ENCODE measurements at places on chromosomes 3 and 15. TPM values are rescaled to one million over a fixed set of nuclear protein-coding genes. Genes with fewer than 3 reads are reported as not detected.

- no peak for DNase-seq
These were observed at the start of gene LMAN1L for GRCh38 chr15:74812533-74812932. TSS of gene LMAN1L (plus strand) at chr15:74812835. CDS start at chr15:74812855, 20 bp downstream.

DNA sequence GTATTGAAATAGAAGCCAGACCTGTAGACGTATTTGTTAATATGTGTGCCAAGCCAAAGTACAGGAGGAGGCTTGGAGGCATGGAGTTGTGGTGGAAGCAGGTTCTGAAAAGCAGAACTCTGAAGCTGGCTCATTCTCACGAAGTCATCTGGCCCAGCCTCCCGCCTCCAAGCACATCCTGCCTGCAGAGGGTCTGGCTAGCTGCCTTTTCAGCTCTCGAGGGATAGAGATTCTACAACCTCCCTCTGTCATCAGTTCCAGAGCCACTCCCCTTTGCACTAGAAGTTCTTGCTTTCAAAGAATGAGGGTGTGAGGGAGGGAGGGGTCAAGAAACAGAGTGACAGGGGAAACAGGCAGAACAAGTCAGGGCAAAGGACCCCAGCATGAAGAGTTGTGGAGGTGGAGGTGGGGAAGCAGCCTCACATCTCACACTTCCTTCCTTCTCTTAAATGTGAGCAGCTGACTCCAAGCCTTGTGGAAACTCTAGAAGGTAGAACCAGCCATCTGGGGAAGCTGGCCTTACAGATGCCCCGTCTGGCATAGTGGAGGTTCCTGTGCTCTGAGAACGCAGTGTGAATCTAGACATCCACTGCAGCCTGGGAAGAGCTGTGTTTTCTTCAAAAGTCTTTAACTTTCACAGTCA is 95.3 kb downstream of the SLC49A4 start:
- no peak for DNase-seq

GRCh38 chr3:142027735-142028134 is 121.6 kb downstream of the TFDP2 start:
- peak; percentile 47 for DNase-seq

- no peak for DNase-seq
These were observed 1.5 kb upstream of the P2RY12 start for GRCh38 chr3:151386056-151386455.

- DNase-seq = no peak
These were observed 72.3 kb downstream of the PIAS1 start for GRCh38 chr15:68126396-68126795.

DNA sequence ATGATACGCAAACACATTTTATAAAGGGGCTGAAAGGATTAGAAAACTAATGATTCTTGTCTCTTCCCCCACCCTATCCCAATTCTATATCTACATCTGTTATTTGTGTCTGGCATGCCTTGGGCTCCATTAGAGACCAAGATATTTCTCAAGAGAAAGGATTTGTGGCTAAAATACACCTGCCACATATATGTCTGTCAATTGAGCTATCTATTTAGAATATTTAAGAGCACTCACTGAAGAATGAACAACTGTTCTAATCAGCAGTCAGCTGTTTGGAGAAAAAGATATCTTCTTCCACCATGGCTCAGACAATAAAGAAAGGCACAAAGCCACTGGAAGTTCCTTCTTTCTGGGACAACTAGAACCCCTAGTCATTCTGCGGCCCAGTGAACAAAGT is 61.7 kb upstream of the LRRN1 start:
- DNase-seq = no peak

GRCh38 chr3:134369861-134370596 is 4.2 kb downstream of the AMOTL2 start:
- no peak for DNase-seq

DNA sequence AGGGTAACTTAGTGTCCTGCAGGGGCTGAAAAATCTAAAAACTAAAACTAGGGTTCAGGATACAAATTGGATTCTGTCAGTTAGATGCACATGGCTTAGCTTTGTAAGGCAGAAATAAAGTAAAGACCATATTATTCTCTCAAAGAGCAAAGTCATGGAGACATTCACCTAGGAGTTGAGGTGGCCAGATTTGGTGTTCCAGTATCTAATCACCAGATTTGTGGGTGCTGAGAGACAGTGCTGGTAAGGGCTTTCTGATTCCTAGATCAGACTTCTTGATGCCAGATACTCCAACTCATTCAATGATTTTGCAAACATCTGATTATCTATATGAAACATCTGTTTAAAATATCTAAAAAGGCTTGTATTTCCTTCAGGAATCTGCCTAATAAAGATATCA is 28.3 kb upstream of the TBC1D5 start:
- no peak for DNase-seq

DNA sequence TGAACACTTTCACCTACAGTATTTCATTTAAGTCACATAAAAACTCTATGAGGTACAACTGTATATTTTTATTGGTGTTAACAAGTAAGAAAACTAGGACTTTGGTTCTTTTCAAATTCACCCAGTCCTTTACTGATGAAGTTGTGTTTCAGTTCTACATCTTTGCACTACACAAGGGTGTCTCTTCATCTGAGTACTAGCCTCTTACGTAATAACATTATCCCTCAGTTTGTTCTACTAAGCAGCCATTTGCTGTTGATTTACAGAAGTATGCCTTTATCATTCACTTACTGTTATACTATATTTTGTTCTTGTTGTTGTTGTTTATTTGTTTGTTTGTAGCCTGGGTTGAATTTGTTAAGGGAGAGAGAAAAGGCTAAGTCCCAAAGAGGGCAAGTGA is 311.9 kb downstream of the PLOD2 start:
- no peak for DNase-seq

DNA sequence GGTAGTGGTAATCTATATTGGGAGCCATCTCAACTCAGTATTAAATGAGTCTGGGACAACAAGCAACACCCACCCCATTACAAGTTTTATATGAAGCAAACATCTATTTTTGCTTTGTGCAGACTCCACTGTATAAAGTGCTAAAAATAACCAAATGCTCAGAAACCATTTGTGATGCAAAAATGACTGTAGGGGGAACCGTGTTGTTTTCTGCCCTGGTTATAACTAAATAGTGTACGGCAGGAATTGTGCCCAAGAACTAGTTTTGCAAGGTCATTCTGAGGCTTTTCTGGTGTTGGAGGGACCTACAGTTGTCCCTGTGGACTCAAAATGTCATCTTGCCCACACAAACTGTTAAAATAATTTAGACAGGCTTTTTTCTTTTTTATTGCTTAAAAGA is 88.3 kb downstream of the ITPR1 start:
- DNase-seq = no peak

GRCh38 chr3:38949994-38950393 is 101.8 kb downstream of the SCN11A start:
- no peak for DNase-seq

DNA sequence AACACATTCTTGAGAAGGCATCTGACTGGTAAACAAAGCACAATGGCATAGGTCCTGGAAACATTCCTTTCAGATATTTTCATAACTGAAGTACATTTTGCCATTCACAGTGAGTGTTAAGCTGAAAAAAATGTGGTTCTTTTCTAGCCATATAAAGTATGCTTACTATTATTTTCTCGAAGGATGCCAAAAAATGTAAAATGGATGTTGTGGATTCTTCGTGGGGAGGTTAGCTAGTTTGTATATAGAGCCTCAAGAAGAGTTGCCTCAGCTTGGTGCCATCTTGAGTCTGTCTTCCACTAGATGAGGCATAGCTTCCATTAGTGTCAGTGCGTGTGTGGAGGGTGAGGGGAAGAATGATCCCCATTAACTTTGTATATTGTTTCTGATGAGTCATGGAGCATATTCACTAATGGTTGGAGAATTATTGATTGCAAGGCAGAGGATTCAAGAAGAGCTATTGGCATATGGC is 4.1 kb downstream of the MBNL1 start:
- DNase-seq = peak; percentile 80

GRCh38 chr15:87564681-87565080 is 691.9 kb downstream of the NTRK3 start:
- DNase-seq = no peak

GRCh38 chr15:51576911-51577500 is 45.6 kb downstream of the DMXL2 start:
- DNase-seq = no peak

DNA sequence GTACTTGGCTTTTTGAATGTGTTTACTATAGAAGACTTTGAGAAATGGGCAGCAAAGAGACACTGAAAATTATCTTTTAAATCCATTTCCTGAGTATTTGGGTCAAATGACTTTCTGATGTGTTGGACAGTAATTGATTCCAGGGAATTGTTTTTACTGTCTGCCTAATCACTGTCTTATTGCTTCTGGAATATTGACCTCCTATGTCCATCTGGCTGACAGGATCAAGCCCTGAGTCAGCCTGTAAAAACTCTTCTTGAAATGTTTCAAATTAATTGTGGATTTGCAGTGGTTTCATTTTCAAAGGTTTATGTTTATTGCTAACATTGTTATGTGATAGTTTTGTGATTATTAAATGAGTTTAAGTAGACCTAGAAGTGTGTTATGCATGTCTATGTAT is 50.6 kb upstream of the MLF1 start:
- no peak for DNase-seq

- DNase-seq = no peak
These were observed 9.5 kb upstream of the DOCK3 start for GRCh38 chr3:50665081-50665840.

DNA sequence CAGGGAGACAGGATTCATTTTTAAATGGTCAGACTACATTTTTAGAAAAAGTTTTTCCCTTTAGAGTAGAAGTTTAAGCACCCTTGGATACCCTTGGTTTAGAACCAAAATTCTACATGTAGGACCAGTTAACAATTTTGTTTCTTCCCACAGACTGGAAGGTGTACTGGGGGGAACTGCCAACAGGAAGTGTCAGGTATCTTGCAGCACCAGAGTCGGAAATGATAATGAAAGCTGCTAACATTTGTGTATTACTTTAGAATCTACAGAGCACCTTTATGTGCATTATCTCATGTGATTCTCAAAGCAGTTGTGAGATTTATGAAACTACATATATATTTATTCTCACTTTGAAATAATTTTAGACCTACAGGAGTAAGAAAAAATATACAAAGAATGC is 21.5 kb downstream of the SPRED1 start:
- no peak for DNase-seq

GRCh38 chr3:189863031-189863430 is 231.8 kb downstream of the TP63 start:
- DNase-seq = no peak

DNA sequence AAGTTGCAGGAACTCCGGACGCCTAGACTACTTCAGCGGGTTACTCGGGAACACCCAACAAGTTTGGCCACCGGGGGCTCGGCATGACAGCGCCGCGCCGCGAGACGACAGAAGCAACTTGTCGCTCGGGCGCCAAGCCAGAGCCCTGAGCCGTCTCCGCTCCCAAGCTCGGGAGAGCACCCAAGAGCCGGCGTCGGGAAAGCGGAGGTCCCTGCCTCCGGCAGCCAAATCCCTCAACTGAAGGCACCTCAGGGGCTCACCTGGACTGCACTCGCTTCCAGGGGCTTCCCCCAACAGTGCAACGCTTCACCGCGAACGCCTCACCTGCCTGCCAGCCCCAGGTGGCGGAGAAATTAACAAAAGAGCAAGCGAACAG is 640 bp downstream of the MB21D2 start:
- peak; percentile 54 for DNase-seq

GRCh38 chr3:24440760-24441464 is 53.7 kb downstream of the THRB start:
- DNase-seq = no peak

GRCh38 chr3:46395766-46396530 is 10.9 kb downstream of the CCR5AS start:
- DNase-seq = no peak

NR2E3 gene
- total RNA-seq = not detected

CA12 gene
- total RNA-seq = not detected

TNFAIP8L3 gene
- total RNA-seq = not detected

FOXL2NB gene
- not detected for total RNA-seq
